ENCODE measurements at places on chromosomes 6 and 20. TPM values are rescaled to one million over a fixed set of nuclear protein-coding genes. Genes with fewer than 3 reads are reported as not detected.

DNA sequence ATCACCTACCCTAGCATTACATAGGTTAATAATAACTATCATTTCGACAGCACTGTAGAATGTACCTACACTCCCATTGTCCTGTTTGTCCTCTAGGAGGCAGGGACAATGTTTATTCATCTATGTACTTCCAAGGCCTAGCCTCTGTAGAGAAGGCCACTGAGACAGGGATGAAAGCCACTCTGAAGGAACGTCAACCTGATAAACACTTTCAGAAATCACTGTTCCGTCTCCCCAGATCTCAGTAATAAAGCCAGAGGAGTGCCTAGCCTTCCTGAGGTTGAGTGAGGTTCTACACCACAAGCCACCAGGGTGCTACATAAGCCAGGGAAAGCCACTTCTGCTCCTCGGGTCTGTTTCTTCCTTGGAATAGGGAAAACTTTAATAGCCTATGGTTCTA is 44.8 kb downstream of the POPDC3 start:
- DNase-seq = peak; percentile 36

DNA sequence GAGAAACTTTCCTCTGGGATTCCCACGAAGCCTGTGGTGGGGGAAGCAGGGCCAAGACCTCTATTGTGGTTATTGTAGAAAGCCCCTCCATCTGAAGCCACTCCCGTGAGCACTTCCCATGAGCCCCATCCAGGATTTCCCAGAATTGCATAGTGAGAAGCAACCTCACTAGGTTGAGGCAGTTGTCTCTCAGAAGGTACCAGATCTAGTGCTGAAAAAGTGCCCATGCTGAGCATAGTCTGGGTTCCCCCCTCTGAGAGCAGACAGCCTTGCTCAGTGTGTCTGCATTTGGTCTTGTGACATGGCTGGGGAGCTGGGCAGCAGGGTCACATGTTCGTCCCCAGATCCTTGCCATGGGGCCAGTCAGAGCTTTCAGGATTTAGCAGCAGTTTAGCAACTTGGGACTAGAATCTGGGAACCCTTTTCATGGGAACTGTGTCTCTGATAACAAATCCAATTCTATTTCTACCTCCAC is 38.6 kb downstream of the SLC9A8 start:
- DNase-seq = no peak

GRCh38 chr6:40755046-40755681 is 168.0 kb upstream of the LRFN2 start:
- DNase-seq = peak; percentile 51

- DNase-seq = no peak
Measured at GRCh38 chr6:126385536-126385935, 45.6 kb downstream of the CENPW start.

DNA sequence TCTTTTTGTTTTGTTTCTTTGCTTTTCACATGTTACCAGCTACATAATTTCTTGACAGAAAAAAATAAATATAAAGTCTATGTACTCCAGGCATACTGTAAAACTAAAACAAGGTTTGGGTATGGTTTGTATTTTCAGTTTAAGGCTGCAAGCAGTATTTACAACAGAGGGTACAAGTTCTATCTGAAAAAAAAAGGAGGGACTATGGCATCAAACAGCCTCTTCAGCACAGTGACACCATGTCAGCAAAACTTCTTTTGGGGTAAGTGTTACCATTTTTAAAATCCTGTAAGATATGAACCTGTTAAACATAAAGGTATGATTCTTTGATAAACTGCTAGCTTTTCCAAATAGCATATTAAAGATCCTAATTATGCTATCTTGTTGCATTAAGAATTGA is 393 bp downstream of the RUNX2 start:
- no peak for DNase-seq

DNA sequence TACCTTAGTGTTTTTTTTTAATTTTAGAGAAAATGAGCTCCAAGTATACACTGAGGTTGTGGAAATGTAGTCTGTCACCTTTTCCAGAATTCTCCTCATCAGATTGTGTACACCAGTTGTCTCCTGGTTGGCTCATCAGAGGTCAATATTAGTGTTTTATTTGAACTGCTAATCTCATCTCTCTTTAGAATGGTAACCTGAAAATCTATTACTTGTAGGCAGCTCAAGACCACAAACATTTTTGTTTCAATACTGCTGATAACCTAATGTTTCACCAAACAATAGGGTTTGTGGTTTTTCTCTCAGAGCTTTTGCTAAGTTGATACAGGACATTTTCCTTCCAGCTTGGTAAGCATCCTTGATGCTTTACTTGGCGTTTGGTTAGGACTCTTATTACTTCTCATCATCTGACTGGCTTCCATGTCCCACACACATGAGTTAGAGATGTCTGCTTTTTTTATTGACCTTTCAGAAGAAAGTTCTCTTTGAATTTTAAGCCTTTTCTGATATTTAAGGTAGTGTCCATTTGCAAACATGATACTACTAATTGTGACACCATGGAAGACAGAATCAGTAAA is 15.1 kb downstream of the ADGRG6 start:
- DNase-seq = no peak

GRCh38 chr20:53034899-53035298 is 62.7 kb downstream of the TSHZ2 start:
- DNase-seq = no peak

DNA sequence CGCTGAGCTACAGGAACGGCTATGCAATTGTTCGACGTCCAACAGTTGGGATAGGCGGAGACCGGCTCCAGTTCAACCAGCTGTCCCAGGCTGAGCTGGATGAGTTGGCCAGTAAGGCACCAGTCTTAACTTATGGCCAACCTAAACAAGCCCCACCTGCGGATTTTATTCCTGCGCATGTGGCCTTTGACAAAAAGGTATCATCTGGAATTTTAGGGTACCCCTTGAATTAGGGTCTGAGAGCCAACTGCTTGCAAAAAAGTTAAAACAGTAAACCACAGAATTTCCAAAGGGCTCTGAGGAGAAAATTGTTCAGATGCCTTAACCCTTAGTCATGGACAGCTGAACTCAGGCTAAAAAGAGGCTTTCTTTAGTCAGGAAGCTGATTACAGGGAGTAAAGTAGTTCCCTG is 3.8 kb downstream of the EFHC1 start:
- DNase-seq = peak; percentile 52

- peak; percentile 57 for DNase-seq
Measured at GRCh38 chr6:45421709-45422502, 44.2 kb upstream of the SUPT3H start.

GRCh38 chr6:21084656-21085055 is 508.9 kb upstream of the SOX4 start:
- DNase-seq = no peak

DNA sequence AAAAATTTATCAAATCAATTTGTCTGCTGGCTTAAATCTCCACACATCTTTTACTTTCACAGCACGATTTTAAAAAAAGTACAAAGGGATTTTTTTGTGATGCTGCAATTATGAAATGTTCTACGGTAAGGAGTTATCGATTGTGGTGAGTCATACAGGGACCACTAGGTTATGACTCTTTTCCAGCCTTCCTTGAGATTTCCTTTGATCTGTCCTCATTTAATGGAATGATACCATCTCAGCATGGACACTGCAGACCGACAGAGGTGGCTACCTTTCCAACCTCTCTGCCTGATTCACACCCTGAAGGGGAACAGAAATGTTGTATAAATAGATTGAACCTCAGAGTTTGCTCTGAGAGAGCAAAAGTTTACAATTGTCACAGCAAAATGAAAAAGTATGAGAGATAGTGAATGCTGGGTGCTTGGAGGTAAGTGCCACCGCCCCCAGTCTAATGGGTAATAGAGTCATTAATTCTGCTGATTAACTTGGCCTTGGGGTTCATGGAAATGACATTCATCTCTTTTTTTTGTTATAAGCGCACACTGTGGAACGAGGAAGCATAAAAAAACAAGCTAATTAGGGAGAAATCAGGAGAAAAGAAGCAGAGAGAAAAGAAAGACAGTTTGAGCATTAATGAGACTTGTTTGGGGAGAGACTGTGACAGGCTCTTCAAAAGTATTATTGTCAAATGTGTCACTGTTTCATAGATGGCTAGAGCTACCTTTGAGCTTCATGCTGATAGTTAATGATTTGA is 306.0 kb downstream of the RNF144B start:
- no peak for DNase-seq

DNA sequence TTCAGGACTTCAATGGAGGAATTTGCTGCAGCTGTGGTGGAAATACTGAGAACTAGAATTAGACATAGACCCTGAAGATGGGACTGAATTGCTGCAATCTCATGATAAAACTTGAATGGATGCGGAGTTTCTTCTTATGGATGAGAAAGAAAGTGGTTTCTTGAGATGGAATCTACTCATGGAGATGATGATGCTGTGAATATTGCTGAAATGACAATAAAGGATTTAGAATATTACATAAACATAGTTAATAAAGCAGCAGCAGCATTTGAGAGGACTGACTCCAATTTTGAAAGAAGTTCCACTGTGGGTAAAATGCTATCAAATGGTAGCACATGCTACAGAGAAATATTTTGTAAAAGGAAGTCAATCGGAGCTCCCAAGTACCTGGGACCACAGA is 264.6 kb downstream of the UBE3D start:
- no peak for DNase-seq

DNA sequence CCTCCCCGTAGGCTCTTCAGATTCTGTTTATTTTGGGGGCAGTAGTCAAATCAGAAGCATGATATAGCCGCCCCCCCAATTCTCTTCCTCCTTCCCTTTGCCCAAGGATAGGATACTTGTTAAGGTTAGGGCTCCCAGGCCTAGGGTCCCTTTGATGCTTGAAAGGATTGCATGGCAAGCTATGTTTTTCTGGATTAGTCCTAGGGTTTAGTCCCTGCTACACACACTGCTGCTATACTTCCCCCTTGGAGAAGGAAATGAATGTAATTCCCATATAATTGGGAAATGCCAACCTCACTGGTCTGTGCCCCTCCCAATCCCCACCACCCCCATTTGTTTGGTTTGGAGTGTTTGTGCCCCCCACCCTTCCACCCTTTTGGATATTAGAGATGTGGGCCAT is 62.8 kb downstream of the ZFAND3 start:
- no peak for DNase-seq

GRCh38 chr6:61950811-61951210 is 335.2 kb downstream of the KHDRBS2 start:
- no peak for DNase-seq

GRCh38 chr6:148803979-148804378 is 57.1 kb downstream of the UST start:
- DNase-seq = peak; percentile 20

DNA sequence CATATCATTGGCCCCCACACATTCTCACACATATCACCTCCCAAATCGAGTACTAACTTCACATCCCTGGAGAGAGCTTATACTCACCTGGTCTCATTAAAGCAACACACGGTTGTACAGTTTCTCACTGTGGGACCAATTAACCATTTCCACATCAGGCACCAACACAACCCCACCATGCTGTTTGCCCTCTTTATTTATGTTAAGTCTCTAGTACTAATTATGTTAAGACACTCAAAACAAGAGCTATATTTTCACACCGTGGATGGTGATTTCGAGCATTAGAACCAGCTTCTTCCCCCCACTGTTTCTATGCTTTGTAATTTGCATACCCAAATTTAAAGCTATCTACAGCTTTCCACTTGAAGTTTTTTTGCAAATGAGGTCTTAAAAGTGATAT is 6.3 kb downstream of the SCML4 start:
- DNase-seq = no peak

DNA sequence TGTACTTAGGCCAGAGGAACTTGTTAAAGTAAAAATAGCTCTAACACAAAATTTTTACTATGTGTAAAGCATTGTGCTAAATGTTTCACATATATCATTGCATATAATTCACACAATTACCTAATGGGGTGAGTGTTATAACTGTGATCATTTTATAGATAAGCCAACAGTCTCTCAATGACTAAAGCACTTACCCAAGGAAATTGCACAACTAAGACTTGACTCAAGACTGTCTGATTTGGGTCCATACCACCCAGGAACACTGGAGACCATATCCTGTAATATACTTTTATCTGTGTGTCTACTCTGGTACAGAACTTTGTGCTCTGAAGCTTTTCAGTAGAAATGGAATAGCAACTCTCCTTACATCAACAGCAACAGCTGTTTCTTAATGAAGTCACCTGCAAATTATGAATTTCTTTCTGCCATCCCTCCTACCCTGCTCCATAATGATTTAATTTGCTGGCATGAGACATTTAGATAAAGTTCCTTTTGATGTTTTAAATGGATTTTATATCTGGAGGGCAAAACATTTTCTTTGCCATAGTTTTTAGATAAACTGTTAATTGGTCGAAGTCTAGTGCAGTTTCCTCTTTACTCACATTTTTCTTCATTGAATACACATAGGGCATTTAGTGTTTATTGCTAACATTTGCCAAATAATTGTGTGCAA is 47.5 kb downstream of the TSPYL4 start:
- no peak for DNase-seq

- no peak for DNase-seq
Measured at GRCh38 chr6:26531897-26532296, 6.3 kb upstream of the HMGN4 start.

The DDR1 gene
- 58.3 TPM for polyA plus RNA-seq

The OPRM1 gene
- polyA plus RNA-seq = not detected

The TINAG gene
- polyA plus RNA-seq = not detected

The TAF4 gene
- 7.2 TPM for polyA plus RNA-seq

The MYH7B gene
- polyA plus RNA-seq = 1.0 TPM

The SLC35F1 gene
- 3.0 TPM for polyA plus RNA-seq

The IL17A gene
- not detected for polyA plus RNA-seq

The HSPA1L gene
- 0.44 TPM for polyA plus RNA-seq

The C6orf15 gene
- not detected for polyA plus RNA-seq

All from GM23338 (cell line).